Fibroblast of the conjunctiva (primary cell): ENCODE measurements at places on chromosomes 12 and 14.

- no peak for DNase-seq
Measured at GRCh38 chr12:89189448-89189847, 162.9 kb downstream of the DUSP6 start.

- peak; percentile 31 for DNase-seq
Measured at GRCh38 chr12:102484428-102484958, 4.1 kb upstream of the IGF1 start.

- no peak for DNase-seq
Measured at GRCh38 chr12:110739488-110739887, 3.2 kb downstream of the PPP1CC start.

- DNase-seq = no peak
Measured at GRCh38 chr12:121794534-121795033, 1.1 kb upstream of the RHOF start.

DNA sequence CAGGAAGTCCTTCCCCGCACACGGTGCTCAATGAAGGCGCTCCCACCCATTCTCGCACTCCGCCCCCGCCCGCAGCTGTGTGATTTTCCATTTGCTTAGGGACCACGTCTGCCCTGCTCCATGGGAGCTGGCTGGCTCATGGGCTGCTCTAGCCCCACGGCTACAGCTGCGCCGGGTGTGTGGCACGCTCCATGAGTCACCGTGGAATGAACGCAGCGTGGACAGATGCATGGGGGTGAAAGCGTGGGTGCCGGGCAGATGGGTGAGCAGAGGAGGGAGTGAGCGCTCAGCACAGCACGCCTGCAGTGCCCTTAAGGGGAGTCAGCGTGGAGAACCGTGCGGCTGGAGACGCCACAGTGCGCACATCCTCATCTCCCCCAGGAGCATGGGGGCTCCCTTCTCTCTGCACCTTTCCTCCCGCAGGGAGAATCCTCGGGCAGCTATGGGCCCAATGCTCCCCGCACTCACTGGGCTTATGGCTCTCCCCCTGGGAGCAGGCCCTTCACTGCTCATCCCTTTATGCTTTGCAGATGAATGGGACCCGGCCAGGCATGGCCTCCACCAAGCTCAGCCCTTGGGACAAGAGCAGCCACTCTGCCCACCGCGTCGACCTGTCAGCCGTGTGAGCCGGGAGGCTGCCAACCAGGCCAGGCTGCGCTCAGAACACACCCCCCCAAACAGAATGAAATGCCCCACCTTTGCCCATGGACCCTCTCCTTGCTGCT lies 185.1 kb downstream of the ADGRD1 start:
- no peak for DNase-seq

GRCh38 chr14:91144425-91145145 lies 30.7 kb downstream of the DGLUCY start:
- DNase-seq = peak; percentile 32

GRCh38 chr12:66047411-66048021 lies 83.0 kb downstream of the LLPH start:
- no peak for DNase-seq

- DNase-seq = peak; percentile 5
Measured at GRCh38 chr14:98906123-98906995, 365.6 kb downstream of the BCL11B start.

DNA sequence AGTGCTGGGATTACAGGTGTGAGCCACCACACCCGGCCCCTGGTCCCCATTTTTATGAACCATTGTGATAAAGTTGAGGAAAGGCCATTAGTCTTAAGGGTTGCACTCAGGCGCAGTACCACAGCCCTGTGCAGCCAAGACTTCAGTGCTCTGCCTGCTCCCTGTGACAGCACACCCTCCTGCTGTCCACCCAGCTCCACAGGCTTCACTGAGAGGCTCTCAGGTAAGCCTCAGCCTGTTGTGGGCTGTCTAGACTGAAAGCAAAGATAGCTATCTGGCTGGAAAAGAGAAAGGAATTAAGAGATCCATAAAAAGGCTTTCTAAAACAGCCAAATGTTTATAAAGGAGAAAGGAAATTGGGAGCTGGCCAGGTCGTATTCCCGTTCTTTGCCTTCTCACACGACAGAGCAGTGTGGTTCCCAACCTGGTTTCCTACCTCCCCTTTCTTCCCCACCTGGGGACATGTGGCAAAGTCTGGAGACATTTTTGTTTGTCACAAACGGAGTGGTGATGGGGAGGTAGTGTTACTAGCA lies 19.1 kb upstream of the DNM1L start:
- DNase-seq = no peak

- no peak for DNase-seq
Measured at GRCh38 chr12:93453633-93454032, 11.9 kb upstream of the UBE2N start.

GRCh38 chr14:105192866-105193731 lies 12.0 kb upstream of the NUDT14 start:
- DNase-seq = no peak

DNA sequence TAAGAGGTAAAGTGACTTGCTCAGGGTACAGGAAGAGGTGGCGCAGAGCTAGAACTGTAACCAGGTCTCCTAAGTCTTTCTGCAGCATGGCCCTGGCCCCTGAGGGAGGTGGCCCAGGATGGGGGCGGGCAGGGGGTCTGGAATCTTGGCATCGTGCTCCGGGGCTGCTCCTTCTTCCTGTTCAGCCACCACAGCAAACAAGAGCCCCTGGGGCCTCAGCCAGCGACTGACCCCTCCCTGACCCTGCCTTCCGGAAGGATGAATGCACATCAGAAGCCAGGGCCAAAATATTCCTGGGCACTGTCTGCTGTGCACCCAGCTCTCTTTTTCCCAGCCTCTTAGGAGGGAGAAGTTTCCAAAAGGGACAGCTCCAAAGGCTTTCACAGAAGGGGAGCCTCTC lies 242.8 kb downstream of the DPF3 start:
- DNase-seq = no peak

GRCh38 chr14:54343272-54344121 lies 53.3 kb upstream of the CDKN3 start:
- no peak for DNase-seq

DNA sequence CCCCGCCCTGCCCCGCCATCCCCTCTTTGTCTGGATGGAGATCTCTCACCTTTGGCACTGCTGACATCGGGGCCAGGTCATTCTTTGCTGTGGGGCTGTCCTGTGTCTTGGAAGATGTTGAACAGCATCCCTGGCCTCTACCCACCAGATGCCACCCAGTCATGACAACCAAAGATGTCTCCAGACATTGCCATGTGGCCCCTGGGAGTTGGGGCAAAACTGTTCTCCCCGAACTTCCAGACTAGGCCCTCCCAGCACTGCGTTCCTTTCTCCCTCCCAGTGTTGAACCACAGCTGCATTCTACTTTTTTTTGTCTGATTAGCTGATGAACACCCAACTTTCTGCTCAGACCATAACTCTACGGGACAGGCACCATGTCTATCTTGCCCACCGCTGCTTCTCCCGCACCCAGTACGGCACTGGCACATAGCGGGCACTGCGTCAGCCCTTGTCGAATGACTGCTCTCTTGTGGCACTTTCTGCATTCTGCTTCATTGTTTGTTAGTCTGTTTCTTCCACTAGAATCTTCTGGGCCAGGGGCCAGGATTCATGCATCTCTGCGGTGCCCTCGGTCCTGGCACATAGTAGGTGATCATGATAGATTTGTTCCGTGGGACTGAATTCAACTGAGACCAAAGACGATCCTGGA lies 13.1 kb upstream of the MYL2 start:
- DNase-seq = no peak

- no peak for DNase-seq
Measured at GRCh38 chr14:55624913-55625312, 44.9 kb downstream of the KTN1 start.

GRCh38 chr12:47900131-47901062 lies 4.4 kb downstream of the VDR start:
- no peak for DNase-seq

GRCh38 chr12:49974231-49974675 lies 1.5 kb downstream of the AQP6 start:
- DNase-seq = peak; percentile 52

GRCh38 chr12:48351022-48351708 lies 446 bp upstream of the ZNF641 start:
- peak; percentile 30 for DNase-seq

GRCh38 chr14:100910888-100911664 lies 7.6 kb upstream of the RTL1 start:
- no peak for DNase-seq

- DNase-seq = no peak
Measured at GRCh38 chr12:124131659-124132058, 158.6 kb downstream of the ZNF664 start.

- DNase-seq = peak; percentile 28
Measured at GRCh38 chr14:103334644-103335622, 896 bp downstream of the EIF5 start.
